ENCODE measurements at places on chromosomes 12 and 14.
A peak's percentile ranks its signal among the peaks of the same experiment; 100 is the strongest.

- DNase-seq = no peak
Observed at GRCh38 chr12:32688786-32689185, 9.7 kb downstream of the DNM1L start.

DNA sequence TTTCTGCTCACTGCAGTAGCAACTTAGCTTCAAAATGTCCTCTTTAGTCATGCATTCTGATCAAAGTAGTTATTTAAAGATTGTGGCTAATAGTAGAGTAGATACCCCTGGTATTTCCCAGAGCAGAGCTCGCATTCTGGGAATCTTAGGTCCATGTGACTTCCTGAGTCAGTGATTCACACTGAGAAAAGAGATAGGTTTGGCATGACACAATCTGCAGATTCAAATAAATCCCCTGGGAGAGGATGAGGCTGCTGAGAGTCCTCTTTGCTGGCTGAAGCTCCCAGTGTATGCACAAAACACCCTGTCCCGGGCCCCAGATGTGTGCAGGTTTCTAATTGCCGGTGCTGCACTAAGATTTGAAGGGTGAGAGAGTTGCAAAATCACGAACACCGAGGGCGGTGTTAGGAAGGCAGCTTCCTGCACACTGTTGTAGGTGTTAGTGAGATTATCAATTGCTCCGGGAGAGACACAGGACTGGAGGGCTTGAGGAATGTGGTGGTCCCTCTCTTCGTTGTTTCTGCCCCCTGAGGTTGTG is 233.2 kb downstream of the NRXN3 start:
- no peak for DNase-seq

GRCh38 chr12:19402743-19403431 is 36.4 kb upstream of the AEBP2 start:
- peak; percentile 82 for DNase-seq

GRCh38 chr12:85523197-85523596 is 243.2 kb downstream of the ALX1 start:
- DNase-seq = no peak

DNA sequence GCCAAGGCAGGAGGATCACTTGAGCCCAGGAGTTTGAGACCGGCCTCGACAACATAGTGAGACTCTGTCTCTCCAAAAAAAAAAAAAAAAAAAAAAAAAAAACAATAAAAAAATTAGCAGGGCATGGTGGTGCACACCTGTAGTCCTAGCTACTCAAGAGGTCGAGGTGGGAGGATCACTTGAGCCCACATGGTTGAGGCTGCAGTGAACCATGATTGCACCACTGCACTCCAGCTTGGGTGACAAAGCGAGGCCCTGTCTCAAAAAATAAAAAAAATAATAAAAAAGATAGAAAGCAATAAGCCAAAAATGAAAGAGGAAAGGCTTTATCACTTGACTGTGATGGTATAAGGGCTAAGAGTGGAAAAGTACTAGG is 10.2 kb upstream of the PEBP1 start:
- no peak for DNase-seq

DNA sequence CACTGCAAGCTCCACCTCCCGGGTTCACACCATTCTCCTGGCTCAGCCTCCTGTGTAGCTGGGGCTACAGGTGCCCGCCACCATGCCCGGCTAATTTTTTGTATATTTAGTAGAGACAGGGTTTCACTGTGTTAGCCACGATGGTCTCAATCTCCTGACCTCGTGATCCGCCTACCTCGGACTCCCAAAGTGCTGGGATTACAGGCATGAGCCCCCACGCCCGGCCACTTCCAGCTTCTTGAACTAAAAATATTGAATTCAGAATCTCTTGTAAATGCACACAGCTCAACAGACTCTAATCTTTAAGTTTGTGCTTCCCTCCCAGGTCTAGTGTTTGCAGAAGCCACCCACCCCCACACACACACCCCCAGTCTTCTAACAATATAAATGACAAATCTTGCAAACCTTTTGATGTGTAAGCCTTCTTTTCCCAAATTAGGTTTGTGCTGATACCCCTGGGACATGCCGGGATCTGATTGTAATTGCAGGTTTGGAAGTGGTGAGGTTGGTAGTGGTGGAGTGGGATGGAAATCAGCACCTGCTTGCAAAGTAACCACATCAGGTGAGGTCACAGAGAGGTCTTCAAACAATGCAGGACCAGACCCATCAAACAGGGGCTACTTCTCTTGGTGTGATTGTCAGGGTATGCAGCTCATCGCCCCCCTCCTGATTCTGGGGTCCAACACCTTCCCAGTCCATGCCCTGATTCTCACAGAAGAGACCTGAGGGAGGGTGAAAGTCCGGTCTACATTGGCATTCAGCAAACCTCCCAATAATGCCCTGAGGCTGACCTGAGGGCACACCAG is 51.4 kb upstream of the GPR132 start:
- DNase-seq = no peak

DNA sequence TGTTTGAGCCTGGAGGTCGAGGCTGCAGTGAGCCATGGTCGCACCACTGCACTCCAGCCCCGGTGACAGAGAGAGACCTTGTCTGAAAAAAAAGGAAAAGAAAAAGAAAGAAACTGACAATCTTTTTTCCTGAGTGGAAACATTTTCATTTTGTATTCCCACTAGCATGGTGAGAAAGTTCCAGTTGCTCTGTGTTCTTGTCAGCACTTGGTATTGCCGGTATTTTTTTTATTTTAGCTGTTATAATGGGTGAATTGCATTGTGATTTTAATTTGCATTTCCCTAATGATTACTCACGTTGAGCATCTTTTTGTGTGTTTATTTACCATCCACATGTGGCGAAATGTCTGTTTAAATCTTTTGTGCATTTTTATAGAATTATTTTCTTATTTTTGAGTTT is 25.6 kb downstream of the GLT8D2 start:
- no peak for DNase-seq

DNA sequence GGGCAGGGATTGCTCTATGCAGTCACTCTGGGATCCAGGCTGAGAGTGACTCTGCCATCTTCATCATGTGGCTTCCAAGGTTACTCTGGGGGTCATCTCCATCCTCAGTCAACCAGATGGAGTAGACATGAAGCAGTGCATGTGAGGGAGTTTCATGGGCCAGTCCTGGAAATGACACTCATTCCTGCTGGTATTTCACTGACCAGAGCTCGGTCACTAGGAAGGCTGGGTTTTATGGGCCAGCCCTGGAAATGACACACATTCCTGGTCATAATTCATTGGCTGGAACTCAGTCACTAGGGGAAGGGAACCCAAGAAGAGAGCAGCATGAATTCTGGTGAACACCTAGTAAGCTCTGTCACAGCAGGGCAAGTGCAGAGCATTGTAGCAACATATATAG is 144.7 kb downstream of the SMOC1 start:
- DNase-seq = no peak

DNA sequence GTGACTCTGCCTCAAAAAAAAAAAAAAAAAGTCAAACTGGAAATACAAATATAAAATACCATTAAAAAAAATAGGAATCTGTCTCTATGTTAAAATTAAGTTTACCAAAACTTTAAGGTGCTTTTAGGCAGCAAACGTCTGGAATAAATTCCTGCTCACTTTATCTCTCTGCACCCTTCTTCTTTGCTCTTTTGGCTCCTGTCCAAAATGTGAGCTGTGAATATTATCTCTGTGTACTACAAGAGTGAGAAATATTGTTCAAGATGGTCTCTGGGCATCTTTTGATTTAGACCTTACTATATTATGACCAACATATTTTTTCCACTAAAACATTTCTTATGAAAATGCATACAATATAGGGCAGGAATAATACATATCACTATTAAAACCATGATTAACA is 63.7 kb downstream of the PUS7L start:
- no peak for DNase-seq

DNA sequence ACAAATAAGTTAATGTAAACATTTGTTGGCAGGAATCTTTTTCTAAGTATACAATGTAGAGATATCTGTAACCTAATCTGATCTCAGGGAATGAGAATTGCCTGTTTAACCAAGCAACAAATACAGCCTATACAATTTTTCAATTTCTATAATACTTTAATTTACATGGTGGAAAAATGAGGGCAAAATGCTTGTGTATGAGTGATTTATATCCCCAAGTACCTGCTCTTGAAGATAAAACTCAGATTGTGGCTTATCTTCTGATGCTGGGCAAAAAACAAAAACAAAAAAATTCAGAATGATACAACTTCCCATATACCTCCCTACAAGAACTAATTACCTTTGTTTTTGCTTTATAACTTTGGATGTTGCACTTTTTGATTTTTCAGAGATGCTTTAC is 2.2 kb downstream of the CNOT2 start:
- DNase-seq = no peak

- peak; percentile 44 for DNase-seq
Observed at GRCh38 chr14:103801459-103801858, 45.9 kb downstream of the PPP1R13B start.

DNA sequence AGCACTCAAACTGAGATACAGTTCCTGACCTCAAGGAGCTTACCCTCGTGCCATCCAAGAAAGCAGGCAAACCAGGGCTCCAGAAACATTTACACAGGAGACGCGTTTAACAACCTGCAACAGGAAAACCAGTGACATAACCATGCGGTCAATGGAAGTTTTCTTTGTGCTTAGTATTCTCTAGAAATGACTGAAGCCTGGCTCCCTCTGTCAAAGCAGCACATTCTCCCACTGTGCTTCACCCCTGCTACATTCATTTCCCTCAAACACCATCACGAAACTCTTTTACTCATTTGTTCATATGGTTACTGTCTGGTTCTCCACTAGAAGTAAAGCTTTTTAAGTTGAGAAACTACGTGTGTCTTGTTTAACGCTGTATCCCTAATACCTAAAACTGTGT is 161.3 kb upstream of the CCND2 start:
- no peak for DNase-seq

DNA sequence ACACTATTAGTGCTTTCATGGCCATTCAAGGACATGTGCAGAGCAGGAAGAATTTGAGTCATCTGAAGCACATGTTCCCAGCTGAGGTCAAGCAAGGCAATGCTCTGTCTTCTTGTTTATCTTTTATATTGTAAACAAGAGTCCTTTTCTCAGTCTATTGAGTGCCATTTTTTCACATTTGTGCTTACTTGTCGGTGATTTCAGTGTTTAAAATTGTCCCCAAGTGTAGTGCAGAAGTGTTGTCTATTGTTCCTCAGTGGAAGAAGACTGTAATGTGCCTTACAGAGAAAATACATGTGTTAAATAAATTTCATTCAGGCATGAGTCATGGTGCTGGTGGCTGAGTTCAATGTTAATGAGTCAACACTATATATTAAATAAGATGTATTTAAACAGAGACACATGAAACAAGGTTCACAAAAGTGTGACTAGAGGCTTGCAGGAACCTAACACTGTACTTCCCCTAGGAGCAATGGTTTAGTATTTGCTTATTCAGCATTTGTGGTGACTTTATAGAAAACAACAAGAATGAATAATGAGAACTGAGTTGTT is 391.1 kb downstream of the LRIG3 start:
- peak; percentile 32 for DNase-seq

DNA sequence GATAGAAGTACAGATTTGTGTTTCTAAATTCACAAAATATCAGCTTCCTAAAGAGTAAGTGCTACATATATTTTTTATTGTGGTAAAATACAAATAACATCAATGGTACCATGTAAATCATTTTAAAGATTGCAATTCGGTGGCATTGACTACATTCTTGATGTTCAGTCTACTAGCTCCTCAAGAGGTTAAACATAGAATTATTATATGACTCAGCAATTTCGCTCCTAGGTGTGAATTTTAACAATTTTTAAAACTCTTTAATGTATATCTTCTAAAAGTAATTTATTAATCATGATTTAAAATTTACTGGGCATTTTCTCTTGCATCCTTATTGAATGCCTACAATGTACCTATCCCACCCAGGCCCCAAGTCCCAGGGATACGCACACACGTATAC is 29.8 kb upstream of the OAS1 start:
- DNase-seq = no peak

DNA sequence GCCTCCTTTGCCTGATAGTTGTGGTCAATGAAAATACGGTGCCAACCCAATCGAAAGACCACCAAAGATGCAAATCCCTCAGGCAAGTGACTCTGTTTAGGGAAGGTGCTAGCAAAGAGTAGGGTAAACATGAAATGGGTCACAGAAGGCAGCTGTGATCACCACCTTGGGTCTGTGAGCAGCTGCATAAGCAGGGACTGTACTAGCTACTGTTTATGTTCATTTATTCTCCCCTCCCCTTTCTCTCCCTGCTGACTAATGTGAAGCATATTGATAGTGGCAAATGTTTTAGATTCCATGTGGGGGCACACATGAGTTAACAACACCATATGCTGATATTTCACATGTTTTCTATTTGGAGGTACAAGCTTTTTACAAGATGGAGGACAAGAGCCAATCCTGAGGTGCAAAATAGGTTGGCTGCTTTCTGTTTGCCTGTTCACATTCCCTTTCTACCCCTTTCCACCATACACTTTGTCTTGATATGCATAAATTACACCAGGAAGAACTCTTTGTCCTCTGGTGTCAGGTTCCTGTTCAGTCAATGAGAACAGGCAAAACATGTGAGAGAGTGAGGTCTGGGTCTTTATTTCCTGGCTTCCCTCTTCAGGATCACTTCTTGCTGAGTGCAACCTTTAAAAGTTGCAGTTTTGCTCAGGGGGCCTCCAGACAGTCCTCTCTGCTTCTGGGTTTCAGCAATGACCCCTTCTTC is 71.1 kb downstream of the AVPR1A start:
- DNase-seq = no peak

GRCh38 chr14:103607822-103608221 is 21.2 kb upstream of the KLC1 start:
- no peak for DNase-seq

- DNase-seq = no peak
Observed at GRCh38 chr12:130799051-130799450, 40.0 kb downstream of the STX2 start.

DNA sequence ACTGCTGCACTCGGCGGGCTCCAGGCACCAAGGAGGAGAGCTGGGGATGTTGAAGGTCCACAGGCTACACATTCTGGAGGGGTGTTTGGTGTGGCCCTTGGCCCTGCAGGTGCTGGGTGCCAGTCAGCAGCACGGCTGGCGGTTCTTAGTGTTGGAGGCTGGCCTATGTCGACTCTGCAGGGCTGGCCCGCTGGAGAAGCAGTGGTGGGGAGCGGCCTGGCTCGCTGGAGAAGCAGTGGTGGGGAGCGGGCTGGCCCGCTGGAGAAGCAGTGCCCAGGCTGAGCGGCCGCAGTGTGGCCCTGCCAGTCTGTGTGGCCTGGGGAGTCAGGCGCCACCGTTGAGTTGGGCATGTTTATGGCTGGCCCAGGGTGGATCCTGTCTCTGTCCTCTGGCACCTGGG is 27.3 kb downstream of the MTA1 start:
- DNase-seq = no peak

- no peak for DNase-seq
Observed at GRCh38 chr14:55126932-55127459, 2.1 kb upstream of the LGALS3 start.
